PC-9 (cell line): ENCODE measurements at places on chromosomes 4 and X. TPM values are rescaled to one million over a fixed set of nuclear protein-coding genes. Genes with fewer than 3 reads are reported as not detected.

GRCh38 chr4:159551281-159551680 lies 448.4 kb downstream of the RAPGEF2 start:
- DNase-seq: no peak
- no peak overlapping the region for H3K27ac ChIP-seq
- no peak overlapping the region for H3K4me3 ChIP-seq
- H3K36me3 ChIP-seq: no peaks in the 10 kb centered on the region

DNA sequence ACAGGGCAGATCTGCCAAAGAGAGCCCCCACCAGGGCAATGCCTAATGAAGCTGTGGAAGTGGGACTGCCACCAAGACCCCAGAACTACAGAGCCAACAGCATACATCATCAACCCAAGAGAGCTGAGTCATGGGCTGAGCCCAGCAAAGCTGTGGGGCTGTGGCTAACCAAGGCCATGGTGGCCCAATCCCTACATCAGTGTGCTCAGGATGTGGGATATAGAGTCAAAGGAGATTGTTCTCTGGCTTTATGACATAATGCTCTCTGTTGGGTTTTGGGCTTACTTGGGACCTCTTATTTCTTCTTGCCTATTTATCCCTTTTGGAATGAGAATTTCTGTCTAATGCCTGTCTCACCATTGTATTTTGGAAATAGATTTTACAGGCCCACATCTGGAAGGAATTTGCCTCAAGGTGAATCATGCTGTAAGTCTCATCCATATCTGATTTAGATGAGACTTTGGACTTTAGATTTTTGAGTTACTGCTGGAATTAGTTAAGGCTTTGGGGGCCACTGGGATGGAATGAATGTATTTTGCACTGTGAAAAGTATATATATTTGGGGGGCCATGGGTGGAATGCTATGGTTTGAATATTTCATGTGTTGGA lies 5.4 kb upstream of the PRDM5 start:
- H3K27ac ChIP-seq: no peak overlapping the region
- H3K4me3 ChIP-seq: no peak overlapping the region
- DNase-seq: no peak

- H3K4me3 ChIP-seq: no peak overlapping the region
- H3K27me3 ChIP-seq: no peaks in the 10 kb centered on the region
- H3K27ac ChIP-seq: no peak overlapping the region
- DNase-seq: no peak
- no peaks in the 10 kb centered on the region for H3K4me1 ChIP-seq
Measured at GRCh38 chr4:145635630-145636029, 16.4 kb downstream of the MMAA start.

DNA sequence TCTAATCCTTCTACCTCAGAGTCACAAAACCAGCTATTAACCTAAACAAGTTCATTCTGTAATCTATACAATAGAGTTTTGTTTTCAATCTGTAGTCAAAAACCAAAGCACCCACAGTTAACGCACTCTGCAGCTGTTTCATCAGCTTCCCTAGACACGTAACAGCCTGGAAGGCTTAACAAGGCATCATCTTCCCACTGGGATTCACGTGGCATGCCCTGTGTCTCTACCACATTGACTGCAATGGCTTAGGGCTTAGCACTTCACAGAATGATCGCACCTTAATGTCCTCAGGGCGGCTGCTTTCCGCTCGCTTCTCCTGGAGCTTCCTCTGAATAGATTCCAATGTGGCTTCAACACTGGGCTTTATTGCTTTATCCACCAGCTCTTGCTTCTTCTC lies 49.7 kb upstream of the NAP1L5 start:
- H3K27me3 ChIP-seq: no peaks in the 10 kb centered on the region
- H3K4me3 ChIP-seq: no peak overlapping the region
- H3K36me3 ChIP-seq: no peaks in the 10 kb centered on the region
- DNase-seq: no peak

GRCh38 chr4:55143858-55144257 lies 18.5 kb upstream of the KDR start:
- no peak overlapping the region for H3K27ac ChIP-seq
- peak; percentile 37 for DNase-seq
- no peak overlapping the region for H3K4me3 ChIP-seq
- 0 out of 2 replicates have a peak, but pooled peaks cover 9% of the 10 kb centered on the region for H3K4me1 ChIP-seq
- no peaks in the 10 kb centered on the region for H3K27me3 ChIP-seq

DNA sequence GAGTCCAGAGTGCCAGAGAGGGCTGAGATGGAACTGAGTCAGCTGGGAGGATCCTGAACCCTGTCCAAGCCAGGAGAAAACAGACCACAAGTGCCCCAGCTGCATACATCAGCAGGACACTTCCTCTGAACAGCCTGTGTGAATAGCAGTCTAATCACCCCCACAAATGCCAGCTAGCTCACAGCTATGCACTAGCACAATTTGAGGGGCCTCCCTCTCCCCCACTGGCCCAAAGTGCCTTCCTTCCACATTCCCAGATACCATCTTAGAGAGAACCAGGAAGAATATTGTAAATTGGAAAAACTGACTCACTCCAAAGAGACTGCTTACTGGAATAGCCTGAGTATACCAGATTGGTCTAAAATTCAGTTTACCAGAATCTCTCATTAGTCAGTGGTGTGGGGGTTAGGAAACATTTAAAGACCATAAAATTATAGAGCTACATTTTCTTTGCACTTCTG lies 292.6 kb upstream of the KLF3 start:
- H3K27me3 ChIP-seq: no peaks in the 10 kb centered on the region
- no peak overlapping the region for H3K4me3 ChIP-seq
- no peaks in the 10 kb centered on the region; the same call in 1 of the 2 replicates for H3K4me1 ChIP-seq
- no peaks in the 10 kb centered on the region for H3K36me3 ChIP-seq

GRCh38 chr4:74874753-74875367 lies 58.1 kb upstream of the PARM1 start:
- H3K4me3 ChIP-seq: no peak overlapping the region
- no peaks in the 10 kb centered on the region for H3K27me3 ChIP-seq
- H3K4me1 ChIP-seq: no peaks in the 10 kb centered on the region
- H3K27ac ChIP-seq: no peak overlapping the region
- peak; percentile 57 for DNase-seq
- H3K36me3 ChIP-seq: no peaks in the 10 kb centered on the region

DNA sequence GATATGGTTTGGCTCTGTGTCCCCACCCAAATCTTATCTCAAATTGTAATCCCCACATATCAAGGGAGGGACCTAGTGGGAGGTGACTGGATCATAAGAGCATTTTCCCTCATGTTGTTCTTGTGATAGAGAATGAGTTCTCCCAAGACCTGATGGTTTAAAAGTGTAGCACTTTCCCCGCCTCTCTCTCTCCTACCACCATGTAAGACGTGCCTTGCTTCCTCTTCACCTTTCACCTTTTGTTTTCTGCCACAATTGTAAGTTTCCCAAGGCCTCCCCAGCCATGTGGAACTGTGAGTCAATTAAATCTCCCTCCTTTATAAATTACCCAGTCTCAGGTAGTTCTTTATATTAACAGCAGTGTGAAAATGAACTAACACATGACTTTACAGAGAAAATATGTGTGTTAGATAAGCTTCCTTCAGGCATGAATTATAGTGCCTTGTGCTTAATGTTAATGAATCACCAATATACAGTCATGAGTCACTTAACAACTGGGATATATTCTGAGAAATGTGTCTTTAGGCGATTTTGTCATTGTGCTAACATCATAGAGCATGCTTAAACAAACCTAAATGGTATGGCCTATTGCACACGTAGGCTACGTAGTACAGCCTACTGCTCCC lies 37.9 kb downstream of the PDGFC start:
- H3K27ac ChIP-seq: peak overlapping the region; percentile 66
- H3K4me3 ChIP-seq: no peak overlapping the region
- no peaks in the 10 kb centered on the region for H3K27me3 ChIP-seq
- DNase-seq: peak; percentile 92
- H3K4me1 ChIP-seq: peaks cover 16% of the 10 kb centered on the region

GRCh38 chr4:186875476-186875875 lies 151.8 kb upstream of the FAT1 start:
- no peak overlapping the region for H3K27ac ChIP-seq
- H3K36me3 ChIP-seq: no peaks in the 10 kb centered on the region
- DNase-seq: no peak
- H3K4me3 ChIP-seq: no peak overlapping the region
- H3K27me3 ChIP-seq: no peaks in the 10 kb centered on the region

- H3K27me3 ChIP-seq: no peaks in the 10 kb centered on the region
- peaks cover 16% of the 10 kb centered on the region for H3K4me1 ChIP-seq
- H3K27ac ChIP-seq: no peak overlapping the region
- no peaks in the 10 kb centered on the region for H3K36me3 ChIP-seq
- no peak for DNase-seq
- no peak overlapping the region for H3K4me3 ChIP-seq
Measured at GRCh38 chr4:76011700-76012387, 4.5 kb upstream of the CXCL9 start.

GRCh38 chr4:141905751-141906150 lies 269.4 kb downstream of the IL15 start:
- peaks cover 9% of the 10 kb centered on the region; the same call in 1 of the 2 replicates for H3K4me1 ChIP-seq
- no peak overlapping the region for H3K4me3 ChIP-seq
- no peaks in the 10 kb centered on the region for H3K36me3 ChIP-seq
- peak; percentile 80 for DNase-seq

DNA sequence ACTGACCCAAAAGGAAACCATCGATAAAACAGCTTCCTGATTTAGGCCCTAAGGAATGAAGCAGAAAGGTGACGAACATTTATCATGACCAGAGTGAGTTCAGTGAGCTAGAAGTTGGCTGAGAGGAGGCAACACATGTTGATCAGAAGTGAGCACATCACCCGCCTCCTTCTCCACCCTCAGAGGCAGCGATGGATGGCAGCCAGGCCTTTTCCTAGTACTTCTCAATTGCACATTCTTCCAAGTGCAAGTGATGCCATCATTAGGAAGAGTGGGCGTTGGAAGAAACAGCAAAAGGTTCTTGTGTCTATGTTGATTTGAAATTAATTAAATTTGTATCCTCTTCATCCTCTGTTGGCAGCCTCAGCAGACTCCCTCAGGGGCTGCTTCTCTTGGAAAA lies 51.7 kb downstream of the TMEM154 start:
- no peaks in the 10 kb centered on the region for H3K4me1 ChIP-seq
- H3K27ac ChIP-seq: no peak overlapping the region
- DNase-seq: no peak
- H3K4me3 ChIP-seq: no peak overlapping the region

- no peaks in the 10 kb centered on the region for H3K4me1 ChIP-seq
- H3K4me3 ChIP-seq: no peak overlapping the region
- H3K36me3 ChIP-seq: no peaks in the 10 kb centered on the region
- H3K27ac ChIP-seq: no peak overlapping the region
- DNase-seq: no peak
Measured at GRCh38 chr4:175714686-175715085, 97.4 kb downstream of the GPM6A start.

- H3K4me1 ChIP-seq: 0 out of 2 replicates have a peak, but pooled peaks cover 4% of the 10 kb centered on the region
- no peaks in the 10 kb centered on the region for H3K27me3 ChIP-seq
- H3K4me3 ChIP-seq: no peak overlapping the region
- DNase-seq: no peak
Measured at GRCh38 chr4:125739760-125740159, 425.0 kb downstream of the FAT4 start.

- no peaks in the 10 kb centered on the region for H3K27me3 ChIP-seq
- H3K27ac ChIP-seq: no peak overlapping the region
Measured at GRCh38 chr4:155479835-155480234, 103.1 kb upstream of the MAP9 start.

DNA sequence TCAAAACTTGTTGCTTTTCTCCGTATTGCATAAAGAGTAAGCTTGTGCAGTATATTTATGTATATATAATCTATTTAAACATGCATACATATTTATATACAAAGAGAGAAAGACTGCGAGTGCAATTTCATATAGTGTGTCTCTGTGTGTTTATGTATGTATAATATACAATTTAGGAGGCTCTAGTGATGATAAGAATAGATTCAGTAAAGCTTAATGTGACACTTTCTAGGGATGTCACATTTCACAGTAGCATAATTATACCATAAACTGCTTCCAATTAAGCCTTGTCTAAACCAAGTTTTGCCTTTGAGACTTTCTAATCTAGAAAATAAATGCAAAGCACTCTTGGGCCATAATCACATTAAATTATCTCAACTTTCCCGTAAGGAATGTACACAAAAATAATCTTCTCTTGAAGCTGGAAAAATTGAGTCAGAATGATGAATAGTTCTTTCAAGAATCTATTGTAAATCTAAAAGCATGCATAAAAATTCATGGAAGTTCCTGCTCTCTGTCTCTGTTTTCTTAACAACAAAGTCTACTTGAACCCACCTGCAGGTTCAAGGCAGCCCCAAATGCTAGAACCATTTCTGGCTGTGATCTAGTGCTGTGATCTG lies 114.1 kb upstream of the NPY2R start:
- no peaks in the 10 kb centered on the region for H3K4me1 ChIP-seq
- no peak for DNase-seq
- no peak overlapping the region for H3K27ac ChIP-seq
- H3K27me3 ChIP-seq: no peaks in the 10 kb centered on the region
- H3K4me3 ChIP-seq: no peak overlapping the region

DNA sequence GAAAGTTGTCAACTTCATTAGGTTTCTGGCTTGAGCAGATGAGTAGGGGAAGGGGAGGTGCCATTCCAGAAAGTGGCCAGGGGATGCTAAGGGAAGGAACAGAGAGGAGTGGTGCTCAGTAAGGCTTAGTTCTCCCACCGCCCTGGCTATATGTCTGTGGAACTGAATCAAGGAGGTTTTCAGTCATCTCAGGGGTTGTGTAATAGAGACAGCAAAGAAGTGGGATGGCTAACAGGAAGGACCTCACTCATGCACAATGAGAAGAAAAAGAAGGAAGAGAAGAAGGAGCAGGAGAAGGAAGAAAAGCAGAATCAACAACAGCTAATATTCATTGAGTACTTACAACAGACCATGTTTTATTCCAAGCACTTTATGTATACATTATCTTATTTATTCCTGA lies 368.7 kb downstream of the MID1IP1 start:
- no peaks in the 10 kb centered on the region for H3K27me3 ChIP-seq
- no peak for DNase-seq
- H3K4me3 ChIP-seq: no peak overlapping the region

DNA sequence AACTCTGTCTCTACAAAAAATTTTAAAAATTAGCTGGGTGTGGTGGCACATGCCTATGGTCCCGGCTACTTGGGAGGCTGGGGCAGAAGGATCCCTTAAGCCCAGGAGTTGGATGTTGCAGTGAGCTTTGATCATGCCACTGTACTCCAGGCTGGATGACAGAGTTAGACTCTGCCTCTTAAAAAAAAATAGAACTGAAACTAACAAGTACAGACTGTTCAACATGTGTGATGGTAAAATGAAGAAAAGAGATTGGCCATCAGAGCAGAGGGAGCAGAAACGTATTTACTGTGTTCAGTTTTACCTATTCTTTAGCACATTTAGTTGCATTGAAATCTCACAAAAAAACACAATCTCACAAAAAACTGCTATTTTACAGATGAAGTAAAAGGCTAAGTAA lies 77.9 kb upstream of the NAP1L5 start:
- no peaks in the 10 kb centered on the region for H3K27me3 ChIP-seq
- no peak overlapping the region for H3K27ac ChIP-seq
- no peaks in the 10 kb centered on the region for H3K36me3 ChIP-seq

- DNase-seq: no peak
- no peak overlapping the region for H3K27ac ChIP-seq
- H3K36me3 ChIP-seq: no peaks in the 10 kb centered on the region
Measured at GRCh38 chr4:96833831-96834230, 993.9 kb downstream of the PDHA2 start.

MAPK10 gene
- 3.1 and 4.2 TPM in 2 replicates for total RNA-seq

RHOXF1 gene
- 0.81 TPM in 1 of 2 replicates, not detected in the other for total RNA-seq

FANCB gene
- total RNA-seq: 6.8 and 9.5 TPM in 2 replicates

BBS7 gene
- 20.3 and 21.4 TPM in 2 replicates for total RNA-seq

CD38 gene
- total RNA-seq: 0.90 and 1.3 TPM in 2 replicates

CITED1 gene
- total RNA-seq: not detected in 2 replicates

FGD1 gene
- total RNA-seq: 20.3 and 23.5 TPM in 2 replicates

TBC1D9 gene
- 17.0 and 17.6 TPM in 2 replicates for total RNA-seq

TLL1 gene
- total RNA-seq: 0.45 and 0.46 TPM in 2 replicates

GABRE gene
- total RNA-seq: 22.1 and 24.5 TPM in 2 replicates

PF4V1 gene
- total RNA-seq: not detected in 2 replicates

NAA11 gene
- total RNA-seq: not detected in 2 replicates
